ENCODE measurements at places on chromosomes 12 and 14.

DNA sequence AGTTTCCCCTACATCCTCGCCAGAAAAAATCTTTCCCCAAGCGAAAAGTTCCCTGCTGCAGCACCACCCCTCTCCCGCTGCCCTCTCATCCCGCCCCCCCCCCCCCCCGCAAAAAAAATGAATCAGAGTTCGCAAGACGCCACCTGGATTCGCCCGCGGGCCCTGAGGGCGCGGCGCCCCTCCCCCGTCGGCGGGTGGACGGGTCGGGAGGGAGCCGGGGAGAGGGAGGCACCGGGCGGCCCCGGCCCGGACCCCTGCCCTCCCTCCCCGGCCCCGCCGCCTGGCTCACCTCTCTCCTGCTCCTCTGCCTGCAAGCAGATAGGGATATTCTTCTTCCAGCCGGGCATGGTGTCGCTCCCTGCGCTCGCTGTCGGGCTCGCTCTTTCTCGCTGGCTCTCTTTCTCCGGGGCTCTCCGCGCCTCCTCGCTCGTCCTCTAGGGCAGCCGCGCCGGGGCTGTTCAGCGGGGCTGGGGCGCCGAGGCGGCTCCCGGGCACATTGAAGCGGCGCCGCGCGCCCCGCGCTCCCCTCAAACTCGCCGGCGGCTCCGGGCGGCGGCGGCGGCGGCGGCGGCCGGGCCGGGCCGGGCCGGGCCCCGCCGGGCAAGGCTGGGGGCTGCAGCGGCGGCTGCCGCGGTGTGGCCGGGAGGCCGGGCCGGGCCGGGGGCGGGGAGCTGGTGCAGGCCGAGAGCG is 200.3 kb upstream of the CAND1 start:
- DNase-seq = no peak

DNA sequence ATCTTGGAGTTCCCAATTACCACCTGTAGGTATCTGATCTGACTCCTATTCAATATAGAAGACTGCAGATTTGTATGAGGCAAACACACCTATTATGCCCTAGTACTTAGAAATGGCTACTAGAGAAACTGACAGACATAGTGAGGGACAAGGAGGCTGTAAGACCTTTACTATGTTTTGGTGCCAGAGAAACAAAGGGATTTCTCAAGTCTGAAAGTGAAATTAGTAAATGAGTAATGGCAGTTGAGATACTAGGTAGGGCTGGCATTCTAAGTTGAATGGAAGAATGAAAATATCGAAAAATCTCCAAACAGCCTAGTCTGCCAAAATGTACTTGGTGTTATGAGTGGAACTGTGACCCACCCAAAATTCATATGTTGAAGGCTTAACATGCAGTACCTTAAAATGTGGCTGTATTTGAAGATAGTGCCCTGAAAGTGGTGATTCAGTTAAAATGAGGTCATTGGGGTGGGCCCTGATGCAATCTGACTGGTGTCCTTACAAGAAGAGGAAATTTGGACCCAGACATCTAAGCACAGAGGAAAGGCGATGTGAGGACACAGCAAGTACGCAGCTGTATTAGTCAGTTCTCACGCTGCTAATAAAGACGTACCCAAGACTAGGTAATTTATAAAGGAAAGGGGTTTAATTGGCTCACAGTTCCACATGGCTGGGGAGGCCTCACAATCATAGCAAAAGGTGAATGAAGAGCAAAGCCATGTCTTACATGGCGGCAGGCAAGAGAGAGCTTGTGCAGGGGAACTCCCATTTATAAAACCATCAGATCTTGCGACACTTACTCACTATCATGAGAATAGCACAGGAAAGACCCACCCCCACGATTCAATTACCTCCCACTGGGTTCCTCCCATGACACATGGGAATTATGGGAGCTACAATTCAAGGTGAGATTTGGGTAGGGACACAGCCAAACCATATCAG is 127.0 kb downstream of the APAF1 start:
- no peak for DNase-seq

DNA sequence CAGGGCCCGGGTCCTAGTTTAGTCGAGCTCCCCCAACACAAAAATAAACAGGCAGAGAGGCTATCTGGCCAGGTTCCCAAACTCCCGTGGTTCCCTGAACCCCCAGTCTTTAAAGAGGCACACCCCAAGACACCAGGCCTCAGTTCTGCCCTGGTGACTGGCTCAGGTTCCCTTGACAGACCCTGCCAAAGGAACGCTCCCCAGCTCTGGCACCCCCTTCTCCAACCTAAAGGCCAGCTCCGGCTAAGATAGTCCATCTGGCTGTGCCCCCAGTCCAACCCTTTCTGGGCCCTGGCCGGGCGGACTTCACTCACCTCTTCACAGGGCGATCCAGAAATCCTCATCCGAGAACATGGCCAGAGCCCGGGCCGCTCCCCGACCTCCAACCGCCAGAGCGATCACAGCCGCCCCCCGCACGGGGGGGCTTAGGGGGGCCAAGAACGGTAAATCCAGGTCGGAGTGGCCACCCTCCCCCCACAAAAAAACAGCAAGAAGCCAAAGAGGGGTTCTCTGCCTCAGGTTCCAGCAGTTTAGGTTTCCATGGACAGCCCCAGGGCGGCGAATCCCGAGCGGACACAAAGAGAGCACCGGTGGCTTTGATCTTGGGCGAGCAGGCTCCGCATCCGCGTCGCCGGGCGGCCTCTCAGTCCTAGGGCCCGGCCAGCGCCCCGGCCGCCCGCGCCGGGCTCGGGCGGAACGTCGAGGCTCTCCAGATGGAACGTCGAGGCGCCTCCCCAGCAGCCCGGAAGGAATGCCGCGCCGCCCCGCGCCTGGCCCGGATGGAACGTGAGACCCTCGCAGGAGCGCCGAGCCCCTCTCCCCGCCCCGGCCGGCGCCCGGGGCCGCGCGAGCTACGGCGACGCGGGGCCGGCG is 1.1 kb downstream of the KMT2D start:
- DNase-seq = no peak

GRCh38 chr12:61993734-61994345 is 266.4 kb upstream of the USP15 start:
- no peak for DNase-seq

GRCh38 chr14:31208546-31209424 is 1.2 kb upstream of the HECTD1 start:
- no peak for DNase-seq

- DNase-seq = no peak
Measured at GRCh38 chr12:109592195-109592904, 18.8 kb downstream of the MVK start.
